Caki2 (cell line): ENCODE measurements at places on chromosomes 7 and 10. TPM values are rescaled to one million over a fixed set of nuclear protein-coding genes. Genes with fewer than 3 reads are reported as not detected.

DNA sequence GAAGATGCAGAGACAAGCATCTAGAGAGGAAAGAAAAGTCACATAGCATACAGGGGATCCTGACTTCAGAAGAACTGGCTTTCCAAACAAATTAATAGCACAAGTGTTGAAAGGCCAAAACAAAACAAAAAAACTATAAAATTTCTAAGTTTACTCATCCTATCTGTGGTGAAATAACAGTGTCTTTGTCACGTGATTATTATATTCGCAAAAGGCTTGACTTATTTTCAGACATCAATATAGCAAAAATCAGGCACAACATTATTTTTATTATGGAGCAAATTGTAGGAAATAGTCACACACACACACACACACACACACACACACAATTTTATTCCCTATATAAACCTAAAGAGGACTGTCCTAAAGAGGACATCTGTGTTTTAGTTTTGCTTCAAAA, 272.3 kb downstream of the CNTNAP2 start:
- DNase-seq = no peak

DNA sequence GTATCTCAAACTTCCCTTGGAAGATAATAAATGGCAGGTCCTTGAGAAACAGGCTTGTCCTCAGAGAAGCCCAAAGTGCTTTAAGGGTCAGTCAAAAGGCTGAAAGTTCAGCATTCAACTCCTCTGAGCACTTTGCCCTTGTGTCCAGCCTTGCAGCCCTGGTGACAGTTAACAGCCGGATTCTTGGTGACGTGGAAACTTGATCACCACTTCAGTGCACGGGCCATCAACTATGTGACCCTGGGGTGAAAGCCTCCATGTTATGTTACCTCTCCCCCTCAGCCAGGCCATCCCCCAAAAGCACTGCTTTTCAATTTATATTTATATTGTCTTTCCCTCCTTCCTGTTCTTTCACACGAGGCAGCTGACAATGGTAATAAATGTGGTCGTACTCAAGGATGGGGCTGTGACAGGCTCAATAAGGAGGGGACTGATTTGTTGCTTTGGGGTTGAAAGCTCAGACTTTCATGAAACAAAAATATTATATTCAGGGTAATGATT, 164.0 kb upstream of the NRP1 start:
- no peak for DNase-seq

DNA sequence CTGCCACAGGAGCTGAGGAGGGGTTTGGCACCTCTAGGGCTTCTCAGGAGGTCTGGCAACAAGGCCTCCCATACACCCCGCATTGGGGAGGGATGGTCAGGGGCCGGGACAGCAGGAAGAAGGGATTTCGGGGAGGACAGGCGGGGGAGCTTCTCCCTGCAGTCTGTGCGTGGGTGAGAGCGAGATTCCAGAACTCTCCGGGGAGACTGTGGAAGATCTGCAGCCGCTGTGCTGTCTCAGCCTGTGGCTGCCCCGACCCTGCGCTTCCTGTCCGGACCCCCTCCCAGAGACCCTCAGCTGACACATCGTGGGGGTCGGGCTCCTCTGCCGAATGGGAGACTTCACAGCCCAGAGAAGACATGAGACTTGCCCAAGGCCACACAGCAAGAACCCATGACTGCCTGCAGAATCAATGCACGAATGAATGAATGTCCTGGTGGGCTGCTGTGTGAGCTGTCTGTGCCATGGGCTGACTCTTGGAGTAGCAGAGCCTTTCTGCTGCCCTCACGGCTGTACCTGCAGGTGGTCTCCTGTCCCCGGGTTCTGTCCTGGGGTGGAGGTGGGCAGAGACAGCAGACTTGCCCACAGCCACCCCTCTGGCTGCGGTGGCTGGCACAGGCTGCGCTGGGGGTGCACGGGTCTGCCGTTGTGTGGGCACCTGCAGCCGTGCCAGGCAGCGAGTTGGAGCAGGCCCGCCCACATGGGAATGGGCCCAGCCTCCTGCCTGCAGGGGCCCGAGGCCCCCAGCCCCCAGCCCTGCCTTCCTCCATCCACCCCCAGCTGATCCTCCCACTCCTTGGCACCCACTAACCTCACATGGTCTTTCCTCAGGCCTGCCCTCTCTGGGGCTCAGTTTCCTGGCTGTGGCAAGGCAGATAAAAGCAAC, 16.3 kb upstream of the LFNG start:
- DNase-seq = no peak

DNA sequence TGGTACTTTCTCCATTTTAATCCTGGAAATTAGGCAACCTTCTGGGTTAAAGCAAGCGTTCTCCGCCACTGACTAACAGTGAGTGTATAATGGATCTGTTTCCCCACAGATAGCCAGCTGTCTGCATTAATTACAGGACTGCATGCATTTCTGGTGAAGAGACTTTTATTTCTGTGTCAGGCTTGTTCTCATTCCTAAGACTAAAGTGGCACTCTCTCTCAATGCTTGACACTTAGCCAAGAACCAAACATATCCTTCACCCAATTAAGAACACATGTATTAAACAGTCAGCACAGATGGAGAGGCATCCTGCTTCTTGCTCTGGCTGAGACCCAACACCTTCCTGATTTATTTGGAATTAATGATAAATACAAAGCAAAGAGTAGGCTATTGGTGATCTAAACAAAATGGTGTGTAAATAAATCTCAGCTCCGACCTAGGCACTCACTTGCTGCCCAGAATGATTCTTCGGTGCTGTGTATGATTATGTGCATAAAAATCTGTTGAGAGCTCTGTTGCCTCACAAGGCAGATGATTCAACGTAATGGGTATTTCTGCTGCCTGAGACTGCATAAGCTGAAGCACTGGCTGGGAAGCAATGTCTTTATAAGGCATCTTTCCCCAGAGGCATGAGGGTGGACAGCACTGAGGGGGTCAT, 16.8 kb downstream of the CALU start:
- no peak for DNase-seq

INA gene
- total RNA-seq = not detected in 2 replicates

NHLRC2 gene
- 9.8 and 21.8 TPM in 2 replicates for total RNA-seq

PI4K2A gene
- 12.7 and 13.6 TPM in 2 replicates for total RNA-seq
